ENCODE measurements at places on chromosomes 1 and 21.
A peak's percentile ranks its signal among the peaks of the same experiment; 100 is the strongest.

DNA sequence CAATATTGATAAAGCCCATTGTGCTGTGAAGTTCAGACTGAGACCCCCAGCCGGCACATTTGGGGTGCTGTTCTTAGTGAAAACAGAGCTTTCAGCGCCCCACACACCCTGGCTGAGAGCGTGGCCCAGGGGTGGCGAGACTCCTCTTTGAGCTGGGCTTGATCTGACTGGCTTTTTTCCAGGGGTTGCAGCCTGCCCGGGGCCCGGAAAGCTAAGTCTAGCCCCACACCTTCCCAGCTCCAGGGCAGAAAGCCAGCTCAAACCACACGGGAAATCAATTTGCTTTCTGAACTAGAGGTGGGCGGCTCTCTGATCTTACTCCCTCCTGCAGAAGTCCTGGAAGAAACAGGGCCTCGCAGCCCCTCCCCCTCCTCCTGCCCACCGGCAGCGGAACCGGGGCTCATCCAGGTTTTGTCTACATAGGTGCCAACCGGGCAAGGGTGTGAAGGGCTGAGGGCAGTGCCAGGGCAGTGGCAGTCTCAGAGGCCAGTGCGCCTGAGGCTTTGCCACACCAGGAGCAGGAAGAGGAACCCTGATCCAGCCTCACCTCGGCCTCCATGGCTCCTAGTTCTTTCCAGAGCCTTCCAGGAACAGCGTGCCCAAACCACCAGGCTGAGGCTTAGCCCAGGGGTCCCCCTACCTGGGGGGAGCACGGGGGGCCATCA is 155.3 kb downstream of the NPHP4 start:
- no peak for DNase-seq

DNA sequence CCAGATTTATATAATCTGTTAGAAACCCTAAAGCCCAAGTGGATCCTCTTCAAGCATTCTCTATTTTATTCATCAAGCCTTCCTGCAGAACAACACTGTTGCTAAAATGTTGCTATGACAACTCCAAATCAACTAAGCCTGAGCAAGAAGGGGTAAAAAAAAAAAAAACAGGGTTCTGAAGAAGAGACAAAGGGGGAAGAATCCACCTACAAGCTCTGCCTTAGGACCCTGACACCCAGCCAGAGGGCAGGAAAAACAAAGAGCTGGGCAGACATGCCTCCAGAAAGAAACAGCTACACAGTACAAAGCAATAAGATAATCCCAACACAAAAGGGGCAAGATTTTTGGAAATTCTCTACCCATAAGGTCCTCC is 1.3 kb downstream of the USF1 start:
- DNase-seq, result no peak

DNA sequence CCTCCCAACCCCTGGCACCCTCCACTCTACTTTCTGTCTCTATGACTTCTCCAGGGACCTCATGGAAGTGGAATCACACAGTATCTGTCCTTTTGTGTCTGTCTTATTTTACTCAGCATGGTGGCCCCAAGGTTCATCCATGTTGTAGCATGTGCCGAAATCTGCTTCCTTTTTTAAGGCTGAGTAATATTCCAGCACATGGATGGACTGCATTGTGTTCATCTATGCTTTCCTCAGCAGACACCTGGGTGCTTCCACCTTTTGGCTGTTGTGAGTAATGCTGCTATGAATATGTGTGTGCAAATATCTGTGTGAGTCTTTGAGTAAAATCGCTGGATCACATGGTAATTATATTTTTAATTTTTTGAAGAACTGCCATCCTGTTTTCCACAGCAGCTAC is 1.6 kb upstream of the PFKL start:
- no peak for DNase-seq

GRCh38 chr1:227140376-227140775 is 177.9 kb downstream of the CDC42BPA start:
- DNase-seq, result no peak

GRCh38 chr1:226657895-226658545 is 81.1 kb downstream of the ITPKB start:
- peak; percentile 19 for DNase-seq
